ENCODE measurements at places on chromosomes 6 and 20. TPM values are rescaled to one million over a fixed set of nuclear protein-coding genes. Genes with fewer than 3 reads are reported as not detected.

Gene CDKAL1
- 33.3 TPM for total RNA-seq

Gene GSTA2
- total RNA-seq = not detected

Gene RCAN2
- not detected for total RNA-seq

Gene RSPO3
- total RNA-seq = not detected

Gene ACTL10
- total RNA-seq = 6.3 TPM

Gene ULBP2
- total RNA-seq = not detected

Gene FILIP1
- total RNA-seq = not detected

Measured in B cell (primary cell).